ENCODE measurements at places on chromosomes 3 and 15.

DNA sequence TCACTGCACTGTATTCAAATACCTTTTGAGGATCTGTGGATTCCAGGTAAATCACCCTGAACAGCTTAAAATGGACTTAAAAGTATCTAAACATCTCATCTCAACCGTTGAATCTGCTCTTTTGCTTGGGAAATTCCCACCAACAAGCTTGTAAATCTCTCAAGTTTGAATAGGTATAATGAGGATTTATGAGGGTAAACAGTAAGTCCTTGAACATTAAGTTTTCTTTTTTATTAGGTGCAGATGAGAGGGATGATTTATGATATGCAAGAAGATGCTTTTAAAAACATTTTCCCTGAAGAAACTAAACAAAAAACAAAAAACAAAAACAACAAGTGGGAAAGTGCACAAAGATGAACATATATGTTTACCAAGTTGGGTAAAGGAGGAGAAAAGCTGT lies 290.6 kb downstream of the ROBO1 start:
- H3K4me1 ChIP-seq, result no peaks in the 10 kb centered on the region
- DNase-seq, result no peak
- no peaks in the 10 kb centered on the region for H3K27me3 ChIP-seq
- H3K4me3 ChIP-seq, result no peak overlapping the region
- no peaks in the 10 kb centered on the region for H3K36me3 ChIP-seq
- H3K27ac ChIP-seq, result no peak overlapping the region

DNA sequence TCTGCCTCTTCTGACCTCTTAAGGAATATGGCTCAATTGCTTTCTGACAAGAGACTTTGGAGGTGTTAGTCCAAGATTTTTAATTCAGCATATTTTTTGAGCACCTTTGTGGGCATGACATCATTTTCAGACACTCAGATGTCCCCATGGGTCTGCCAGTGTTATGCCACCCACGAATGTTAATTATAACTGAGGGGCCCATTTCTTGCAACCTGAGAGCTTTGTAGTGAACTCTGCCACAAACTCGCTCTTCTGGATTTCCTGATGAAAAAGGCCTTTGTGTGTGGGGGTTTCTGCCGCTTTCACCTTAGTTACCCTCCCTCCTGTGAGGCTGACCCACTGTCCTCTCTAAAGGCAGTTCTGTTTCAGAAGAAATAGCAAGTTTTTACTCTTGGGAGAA lies 64.5 kb upstream of the CCR4 start:
- H3K4me3 ChIP-seq, result no peak overlapping the region
- H3K36me3 ChIP-seq, result no peaks in the 10 kb centered on the region
- no peak for DNase-seq
- H3K27me3 ChIP-seq, result no peaks in the 10 kb centered on the region
- no peak overlapping the region for H3K27ac ChIP-seq

GRCh38 chr3:146834917-146835316 lies 229.8 kb upstream of the PLSCR5 start:
- no peaks in the 10 kb centered on the region for H3K36me3 ChIP-seq
- DNase-seq, result no peak
- H3K4me1 ChIP-seq, result no peaks in the 10 kb centered on the region
- no peaks in the 10 kb centered on the region for H3K27me3 ChIP-seq
- no peak overlapping the region for H3K27ac ChIP-seq

DNA sequence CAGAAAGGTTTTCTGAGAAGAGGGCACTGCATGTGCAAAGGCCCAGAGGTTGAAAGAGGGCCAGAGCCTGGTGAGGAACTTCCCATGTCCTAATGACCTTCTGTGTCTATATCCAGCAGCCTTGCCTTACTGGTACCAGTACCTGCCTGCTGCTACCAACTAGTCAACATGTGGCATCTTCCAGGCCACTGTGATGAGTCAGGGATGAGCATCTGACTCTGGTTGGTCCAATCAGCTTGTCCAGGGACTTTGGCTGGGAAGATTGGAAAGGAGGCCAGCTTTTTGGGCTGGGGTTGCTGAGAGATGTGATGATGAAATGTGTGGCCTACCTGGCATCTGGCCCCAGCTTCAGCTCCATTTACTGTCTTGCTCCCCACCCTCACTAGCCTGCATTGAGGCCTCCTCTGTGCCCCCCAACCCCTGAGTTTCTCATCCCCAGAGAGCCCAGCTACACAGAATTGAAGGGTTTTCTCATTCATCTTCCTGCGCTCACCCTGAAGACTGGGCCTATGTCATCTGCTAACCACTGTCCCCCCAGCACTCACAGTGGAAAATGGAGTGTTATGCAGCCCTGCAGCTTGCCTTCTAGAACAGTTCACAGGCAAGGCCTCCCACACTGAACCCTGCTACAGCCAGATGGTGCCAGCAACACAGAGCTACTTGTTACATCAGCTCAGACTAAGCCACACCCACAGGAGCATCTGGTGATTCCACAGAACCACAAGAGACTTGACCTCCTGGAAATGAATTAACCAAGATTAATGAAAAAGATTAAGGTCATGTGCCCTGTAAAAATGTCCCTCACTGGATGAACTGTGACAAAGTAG lies 1.3 kb upstream of the TWF2 start:
- H3K27ac ChIP-seq, result peak overlapping the region; percentile 94
- H3K36me3 ChIP-seq, result no peaks in the 10 kb centered on the region
- peak; percentile 77 for DNase-seq
- H3K27me3 ChIP-seq, result no peaks in the 10 kb centered on the region
- H3K4me3 ChIP-seq, result peak overlapping the region; percentile 80
- peaks cover 47% of the 10 kb centered on the region for H3K4me1 ChIP-seq

- no peaks in the 10 kb centered on the region for H3K27me3 ChIP-seq
- peak; percentile 69 for DNase-seq
- H3K4me1 ChIP-seq, result peaks cover 11% of the 10 kb centered on the region
- peak overlapping the region; percentile 86 for H3K27ac ChIP-seq
- H3K4me3 ChIP-seq, result peak overlapping the region; percentile 90
- no peaks in the 10 kb centered on the region for H3K36me3 ChIP-seq
Measured at GRCh38 chr3:11719406-11720303, 75.9 kb upstream of the VGLL4 start.
